ENCODE measurements at places on chromosomes 1 and 21. TPM values are rescaled to one million over a fixed set of nuclear protein-coding genes. Genes with fewer than 3 reads are reported as not detected.

GRCh38 chr1:161216945-161217712, 2.0 kb downstream of the FCER1G start:
- DNase-seq: no peak

DNA sequence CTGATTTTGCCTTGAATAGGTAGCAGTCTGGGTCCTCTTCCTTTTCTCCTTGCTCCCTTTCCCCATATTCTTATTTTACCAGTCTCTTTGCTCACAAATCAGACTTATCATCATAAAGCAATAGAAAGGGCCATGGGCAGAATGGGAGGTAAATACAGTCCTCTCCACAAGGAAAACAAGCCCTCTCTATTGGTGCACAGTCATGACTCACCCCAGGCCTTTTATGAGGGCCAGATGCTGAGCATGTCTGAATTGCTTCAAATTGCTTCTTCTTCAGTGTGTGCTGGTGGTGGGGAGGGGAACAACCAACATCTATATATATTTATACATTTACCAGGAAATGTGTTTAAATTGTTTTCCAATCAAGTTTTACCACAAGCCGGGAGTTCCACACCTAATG, 75.2 kb downstream of the GFI1 start:
- no peak for DNase-seq

DNA sequence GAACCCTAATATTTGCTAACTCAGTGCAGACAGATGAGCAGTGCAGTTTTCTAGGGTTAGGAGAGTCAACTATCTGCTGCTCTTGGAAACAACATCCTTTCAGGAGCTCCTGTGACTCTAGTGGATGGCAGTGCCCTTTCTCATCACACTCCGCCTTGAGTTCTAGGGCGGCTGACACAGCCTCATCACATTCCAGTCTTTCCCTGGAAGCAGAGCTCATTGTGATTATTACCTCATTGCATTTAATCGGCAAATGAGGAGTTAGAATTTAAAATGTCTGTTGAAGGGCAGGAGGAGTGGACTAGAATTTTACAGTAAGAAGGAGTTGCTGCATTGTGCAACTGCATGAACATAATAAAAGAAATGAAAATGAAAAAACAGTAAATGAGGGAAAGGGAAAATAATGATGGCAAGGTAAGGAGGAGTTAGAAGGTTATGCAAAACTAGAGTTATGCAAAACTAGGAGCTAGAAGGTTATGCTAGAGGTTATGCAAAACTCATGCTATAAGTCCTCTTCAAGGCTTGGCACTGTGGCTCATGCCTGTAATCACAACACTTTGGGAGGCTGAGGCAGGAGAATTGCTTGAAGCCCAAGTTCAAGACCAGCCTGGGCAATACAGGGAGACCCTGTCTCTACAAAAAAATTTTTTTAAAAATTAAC, 6.9 kb upstream of the PTGFRN start:
- no peak for DNase-seq

DNA sequence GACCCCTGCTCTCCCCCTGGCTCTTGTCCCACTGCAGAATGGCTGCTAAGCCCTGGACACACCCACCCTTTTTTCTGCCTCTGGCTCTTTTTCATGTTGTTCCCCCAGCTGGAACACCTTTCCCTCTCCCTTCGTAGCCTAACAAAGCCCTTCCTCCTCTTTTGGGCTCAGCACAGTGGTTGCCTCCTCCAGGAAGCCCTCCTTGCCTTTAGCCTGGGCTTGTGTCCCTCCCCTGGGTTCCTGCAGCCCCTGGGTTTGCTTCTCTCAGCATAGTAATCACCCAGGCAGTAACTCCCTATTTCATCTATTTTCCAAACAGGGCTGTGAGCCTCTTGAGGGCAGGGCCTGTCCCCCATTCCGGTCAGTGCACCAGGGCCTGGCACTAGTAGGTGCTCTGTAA, 19.8 kb upstream of the ACTL8 start:
- DNase-seq: no peak

DNA sequence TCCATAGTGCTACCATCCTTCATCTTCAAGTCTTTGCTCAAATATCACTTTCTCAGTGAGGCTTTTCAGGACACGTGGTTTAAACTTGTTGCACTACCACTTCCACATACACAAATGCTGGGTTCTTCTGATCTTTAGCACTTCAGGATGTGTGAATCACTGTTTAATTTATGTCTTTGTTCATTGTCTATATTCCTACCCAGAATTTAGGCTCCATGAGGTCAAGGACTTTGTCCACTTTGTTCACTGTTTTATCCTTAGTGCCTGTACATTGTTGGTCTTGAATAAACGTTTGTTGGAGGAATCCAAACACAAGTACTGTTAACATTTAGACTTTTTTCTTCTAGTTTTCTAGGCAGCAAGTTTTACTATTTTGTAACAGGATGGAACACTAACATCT, 42.6 kb upstream of the RALGPS2 start:
- DNase-seq: no peak

DNA sequence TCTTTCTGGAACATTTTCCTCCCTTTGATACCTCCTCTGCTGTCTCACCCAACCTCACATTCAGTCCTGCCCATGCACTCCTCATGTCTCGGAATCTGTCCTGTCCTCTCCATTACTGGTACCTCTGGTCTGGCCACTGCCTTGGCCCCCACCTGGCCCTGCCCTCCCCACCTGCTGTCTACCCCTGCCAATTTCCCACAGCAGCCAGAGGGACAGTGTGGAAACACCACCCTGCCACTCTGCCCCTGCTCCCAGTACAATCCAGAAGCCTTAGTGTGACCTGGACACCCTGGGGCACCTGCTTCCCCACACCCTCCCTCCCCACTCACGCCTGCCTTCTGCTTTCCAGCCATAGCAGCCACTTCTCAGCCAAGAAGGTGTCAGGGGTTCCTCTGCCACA, 534.4 kb downstream of the MATN1 start:
- no peak for DNase-seq

DNA sequence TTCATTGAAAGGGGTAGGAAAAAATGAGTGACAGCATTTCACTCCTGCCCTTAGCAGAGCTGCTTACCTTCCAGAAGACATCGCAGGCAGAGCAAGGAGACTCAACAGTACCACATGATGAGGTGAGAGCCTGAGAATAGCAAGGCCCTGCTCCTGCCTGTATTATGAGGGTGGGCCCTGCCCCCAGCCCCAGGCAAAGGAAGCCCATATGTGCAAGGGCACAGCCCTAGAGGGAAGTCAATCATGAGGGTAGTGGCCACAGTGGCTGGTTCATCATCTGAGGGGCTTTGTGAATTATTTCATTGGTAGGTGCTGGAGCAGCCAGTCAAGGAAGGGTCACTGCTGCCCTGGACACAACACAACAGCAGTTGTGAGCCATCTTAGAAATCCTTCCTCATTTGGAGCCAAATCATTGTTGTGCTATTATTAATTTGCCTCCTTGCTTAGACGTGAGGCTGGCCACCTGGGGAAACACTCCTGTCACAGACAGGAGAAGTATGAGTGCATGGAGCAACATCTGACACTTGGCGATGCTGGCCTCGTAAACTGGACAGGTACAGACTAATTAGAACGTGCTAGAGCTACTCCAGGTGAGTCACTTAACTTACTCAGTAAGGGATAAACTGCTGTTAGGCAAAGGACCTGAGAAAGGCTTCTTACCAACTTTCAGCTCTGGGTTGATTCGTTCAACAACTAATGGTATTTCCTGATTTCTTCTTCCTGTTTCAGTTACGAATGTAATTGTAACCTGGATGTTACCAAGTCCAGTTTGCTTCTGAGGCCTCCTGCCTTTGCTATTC, 22.7 kb upstream of the ACBD6 start:
- no peak for DNase-seq

GRCh38 chr1:66402194-66402593, 131.8 kb upstream of the SGIP1 start:
- DNase-seq: no peak

- no peak for DNase-seq
These were observed 150.9 kb downstream of the NTMT2 start for GRCh38 chr1:170296642-170297041.

GRCh38 chr1:170075186-170075585, 691 bp upstream of the KIFAP3 start:
- DNase-seq: no peak

GRCh38 chr1:43908226-43908625, 25.4 kb upstream of the ARTN start:
- DNase-seq: no peak

GRCh38 chr1:174938281-174939007, 61.3 kb upstream of the CACYBP start:
- no peak for DNase-seq

- DNase-seq: no peak
These were observed 72.8 kb upstream of the NR5A2 start for GRCh38 chr1:199954699-199955098.

LEFTY1 gene
- 1.7 TPM for total RNA-seq

GJC2 gene
- 2.5 TPM for total RNA-seq

SPRR2B gene
- total RNA-seq: not detected

PRR9 gene
- total RNA-seq: not detected

SFT2D2 gene
- total RNA-seq: 60.2 TPM

TTLL10 gene
- not detected for total RNA-seq

TSPAN2 gene
- total RNA-seq: 14.2 TPM

CHIT1 gene
- total RNA-seq: 0.13 TPM

SLAMF9 gene
- total RNA-seq: not detected

Measured in mesothelial cell of epicardium (in vitro differentiated cells).